ENCODE measurements at places on chromosomes 11 and 22.

DNA sequence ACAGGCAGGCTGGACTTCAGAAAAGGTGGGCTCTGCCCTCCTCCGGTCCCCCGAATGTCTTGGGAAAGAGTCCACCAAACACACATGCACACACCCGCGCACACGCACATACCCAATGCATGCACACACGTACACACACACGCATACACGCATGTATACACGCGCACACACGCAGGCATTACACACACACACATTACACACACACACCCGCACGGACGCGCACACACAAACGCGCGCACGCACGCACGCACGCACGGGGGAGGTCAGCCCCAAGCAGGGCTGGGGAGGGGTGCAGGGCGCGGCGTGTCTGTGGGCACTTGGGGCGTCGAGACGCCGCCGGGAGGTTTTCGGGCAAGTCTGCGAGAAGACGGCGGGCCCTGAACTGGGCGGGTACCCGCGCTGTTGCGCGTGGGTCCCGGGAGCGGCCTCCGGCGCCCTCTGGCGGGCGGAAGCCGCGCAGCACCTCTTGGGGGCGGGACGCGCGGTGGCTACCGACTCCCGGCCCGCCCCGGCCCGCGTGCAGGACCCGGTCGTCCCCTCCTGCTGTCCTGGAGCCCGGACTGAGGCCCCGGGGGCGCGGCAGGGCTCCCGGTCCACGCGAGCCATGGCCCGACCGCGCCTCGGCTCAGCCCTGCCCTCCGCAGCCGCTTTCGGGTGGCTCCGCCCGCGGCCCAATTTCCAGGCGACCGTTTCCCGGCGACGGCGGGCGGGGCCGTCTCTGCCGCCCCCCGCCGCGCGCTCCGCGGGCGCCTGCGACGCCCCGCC, 3.6 kb downstream of the SEPTIN5 start:
- peak; percentile 81 for DNase-seq

- DNase-seq, result no peak
Measured at GRCh38 chr22:19040888-19041703, 81.1 kb downstream of the DGCR2 start.

DNA sequence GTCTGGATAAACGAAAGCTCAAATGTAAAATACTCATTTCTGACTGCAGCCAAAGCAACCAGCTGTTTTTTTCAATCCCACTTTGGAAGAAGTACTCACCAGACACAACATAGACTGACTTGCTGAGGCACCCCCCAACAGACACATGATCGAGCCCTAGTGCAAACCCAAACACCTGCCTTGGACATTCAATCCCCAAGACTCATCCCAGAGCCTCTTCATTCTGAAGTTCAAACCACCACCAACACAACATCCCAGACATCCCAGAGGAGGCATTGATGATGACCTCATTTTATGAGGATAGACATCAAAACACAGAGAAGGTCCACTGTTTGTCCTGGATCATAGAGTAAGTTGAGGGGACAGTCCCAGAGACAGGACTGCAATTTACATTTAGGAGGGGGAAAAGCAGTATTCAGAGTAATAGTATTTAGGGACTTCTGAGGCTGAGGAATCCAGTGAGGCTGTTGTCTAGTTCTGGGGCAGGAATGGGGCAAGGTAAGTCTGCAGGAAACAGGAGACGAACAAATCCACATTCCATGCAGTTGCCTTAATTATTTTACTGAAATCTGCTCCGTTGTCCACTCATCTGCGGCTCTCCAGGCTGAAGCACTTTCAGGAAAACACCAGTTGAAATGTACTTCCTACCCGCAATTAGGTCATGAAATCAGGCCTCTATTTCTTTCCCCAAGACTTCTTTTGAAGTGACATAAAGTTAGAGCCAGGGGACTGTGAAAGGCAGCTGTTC, 54.8 kb downstream of the CLPB start:
- no peak for DNase-seq

GRCh38 chr22:22123118-22123959, 121.2 kb upstream of the VPREB1 start:
- DNase-seq, result no peak

DNA sequence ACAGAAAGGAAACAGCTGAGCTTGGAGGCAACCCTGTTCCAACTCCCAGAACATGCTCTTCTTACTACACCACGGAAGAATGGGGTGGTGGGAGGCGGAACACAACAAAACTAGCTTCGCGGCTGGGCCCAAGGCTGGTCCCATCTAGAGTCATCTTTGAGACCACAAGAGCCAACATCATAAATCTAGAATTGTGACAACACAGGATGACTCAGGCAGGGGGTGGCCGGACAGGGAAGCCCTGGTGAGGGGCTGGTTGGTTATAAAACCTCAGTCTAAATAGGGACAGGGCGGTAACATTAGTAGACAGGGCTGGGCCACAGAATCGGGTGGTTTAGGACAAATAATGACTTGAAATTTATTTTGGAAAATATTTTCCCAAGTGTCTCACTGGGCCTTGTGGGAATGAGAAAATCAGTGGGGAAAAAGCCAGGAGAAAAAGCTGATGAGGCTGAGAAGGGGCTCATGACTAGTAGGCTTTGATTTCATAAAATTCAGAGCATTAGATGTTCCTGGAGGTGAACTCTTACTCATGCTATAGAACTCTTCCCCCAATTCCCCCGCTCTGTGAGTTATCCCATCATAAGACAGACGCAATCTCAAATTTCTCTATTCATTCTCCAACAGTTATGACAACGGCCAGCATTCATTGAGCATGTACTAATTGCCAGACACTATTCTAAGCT, 151.8 kb upstream of the TIMP3 start:
- no peak for DNase-seq

- DNase-seq, result no peak
Measured at GRCh38 chr11:109229682-109230081, 192.3 kb upstream of the C11orf87 start.

DNA sequence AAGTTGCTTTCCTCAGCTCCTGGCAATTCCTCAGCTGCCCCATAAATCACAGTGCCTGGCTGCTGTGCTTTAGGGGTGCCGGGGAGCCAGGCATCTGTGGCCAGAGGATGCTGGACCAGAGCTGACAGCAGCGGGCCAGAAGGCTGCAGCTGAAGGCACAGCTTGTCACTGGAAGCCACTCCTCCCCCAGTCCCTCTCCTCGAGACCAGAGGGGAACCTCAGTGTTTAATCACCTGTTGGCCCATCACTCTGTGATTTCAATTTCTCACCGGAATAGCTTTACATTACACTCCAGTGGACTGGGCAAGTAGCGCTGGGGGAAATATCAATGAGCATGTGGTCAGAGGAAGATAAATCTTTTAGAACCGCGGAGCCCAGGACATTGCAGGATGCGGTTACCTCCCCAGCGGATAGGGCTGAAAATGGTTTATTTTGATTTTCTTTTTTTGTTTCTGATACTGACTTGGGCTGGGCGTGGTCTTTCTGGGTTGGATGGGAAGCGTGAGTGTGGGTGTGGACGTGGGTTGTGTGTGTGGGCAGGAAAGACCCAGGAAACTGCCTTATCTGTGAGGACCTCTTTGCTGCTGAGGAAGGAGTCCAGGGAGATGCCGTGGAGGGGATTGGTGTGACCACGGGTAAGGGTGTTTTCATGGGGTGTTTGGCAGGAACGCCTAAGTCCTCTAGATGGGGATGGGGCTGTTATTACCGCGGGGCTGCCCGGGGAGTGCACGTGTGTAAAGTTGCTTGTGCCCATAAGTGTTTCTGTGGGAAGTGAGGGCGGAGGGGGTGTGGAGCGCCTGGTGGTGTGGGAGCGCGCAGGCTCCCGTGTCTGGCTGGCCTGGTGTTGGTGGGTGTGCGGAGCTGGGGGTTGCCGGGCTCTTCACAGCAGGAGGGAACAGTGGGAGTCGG, 4.0 kb downstream of the DAGLA start:
- no peak for DNase-seq

DNA sequence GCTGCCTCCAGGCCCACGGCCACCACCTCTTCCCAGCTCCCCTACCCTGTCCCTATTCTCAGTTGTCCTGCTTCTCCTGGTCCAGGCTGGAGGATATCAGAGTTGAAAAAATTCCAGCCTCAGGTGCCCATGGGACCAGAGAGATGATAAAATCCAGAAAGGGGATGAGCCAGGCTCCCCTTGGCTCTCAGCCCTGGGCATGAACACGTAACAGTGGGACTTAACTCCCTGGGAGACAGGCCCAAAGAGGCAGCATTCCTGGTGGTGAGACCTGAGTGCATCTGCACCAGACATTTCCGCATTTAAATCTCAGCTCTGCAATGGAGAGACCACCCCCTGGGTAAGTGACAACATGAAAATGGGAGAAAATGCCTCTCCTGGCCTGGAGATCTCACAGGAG, 10.4 kb upstream of the SLC39A13 start:
- no peak for DNase-seq
